Activated CD4-positive, alpha-beta T cell treated with anti-CD3 and anti-CD28 coated beads, Interleukin-2, amount 10 ng/mL, durations not matched to agents 7 days and 5 days (primary cell): ENCODE measurements at places on chromosomes 13 and 19.

DNA sequence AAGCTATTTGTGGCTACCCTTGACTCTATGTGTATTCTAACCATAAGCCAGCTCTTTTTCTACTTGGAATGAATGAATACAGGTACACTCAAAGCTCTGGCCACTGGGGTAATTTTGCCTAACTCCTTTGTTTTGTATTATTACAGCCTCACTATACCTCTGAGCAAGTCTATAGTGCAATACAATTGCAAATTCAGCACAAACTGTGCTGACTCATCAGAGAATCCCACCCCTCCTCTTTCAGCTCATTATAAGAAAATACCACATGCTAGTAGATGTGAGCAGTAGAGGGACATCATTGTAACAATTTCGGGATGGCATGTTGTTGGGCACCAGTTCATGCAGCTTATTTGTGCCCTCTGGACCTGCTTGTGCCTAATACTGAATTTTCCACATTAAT is 1382.2 kb downstream of the SLITRK5 start:
- DNase-seq: no peak

- no peak for DNase-seq
These were observed 127.9 kb downstream of the KCTD12 start for GRCh38 chr13:76758257-76758656.

- DNase-seq: no peak
These were observed 7.9 kb upstream of the ELL start for GRCh38 chr19:18529782-18530181.

- no peak for DNase-seq
These were observed 126.4 kb upstream of the SLC10A2 start for GRCh38 chr13:103192511-103193135.
